ENCODE measurements at places on chromosomes 16 and 17.

- DNase-seq = no peak
Observed at GRCh38 chr17:19313746-19314651, 48.5 kb downstream of the B9D1 start.

GRCh38 chr17:31598399-31598782, 206.9 kb downstream of the RAB11FIP4 start:
- DNase-seq = no peak

DNA sequence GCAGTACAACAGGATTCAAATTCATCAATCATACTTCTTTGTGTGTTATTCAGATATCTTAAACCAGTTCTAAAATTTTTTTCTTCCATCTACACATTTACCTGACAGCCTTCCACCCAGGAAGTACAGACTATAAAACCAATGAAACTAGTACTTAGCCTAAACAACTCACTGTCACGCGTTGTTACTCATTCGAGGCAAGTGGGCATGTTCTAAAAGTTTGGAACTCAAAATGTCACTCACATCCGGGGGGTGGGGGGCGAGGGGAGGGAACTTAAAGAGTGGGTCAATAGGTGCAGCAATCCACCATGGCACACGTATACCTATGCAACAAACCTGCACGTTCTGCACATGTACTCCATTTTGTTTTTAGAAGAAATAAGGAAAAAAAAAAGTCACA, 90.4 kb upstream of the PLEKHM1 start:
- DNase-seq = no peak

GRCh38 chr17:7717756-7718350, 309 bp downstream of the DNAH2 start:
- no peak for DNase-seq

- no peak for DNase-seq
Observed at GRCh38 chr17:17783116-17783824, 53.5 kb downstream of the SREBF1 start.

- DNase-seq = no peak
Observed at GRCh38 chr17:27533874-27534815, 77.9 kb downstream of the KSR1 start.

- no peak for DNase-seq
Observed at GRCh38 chr17:31869031-31869430, 10.0 kb upstream of the COPRS start.

DNA sequence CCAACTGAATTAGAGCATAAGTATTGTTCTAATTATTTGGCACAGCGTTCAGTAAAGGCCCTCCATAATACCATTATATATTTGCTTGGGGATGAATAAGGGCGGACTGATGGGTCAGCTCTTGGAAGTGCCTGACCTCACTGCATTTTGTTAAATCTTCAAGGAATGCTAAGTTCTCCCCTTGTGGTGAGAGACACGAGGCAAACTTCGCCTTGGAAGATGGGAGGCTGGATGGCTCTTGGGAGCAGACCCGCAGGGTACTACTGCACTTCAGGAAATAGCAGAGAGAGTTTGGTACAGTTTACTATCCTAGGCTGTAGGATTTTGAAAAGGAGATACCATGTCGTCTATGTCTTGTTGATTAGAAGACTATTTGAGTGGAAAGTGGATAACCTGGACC, 87.0 kb upstream of the RPRML start:
- DNase-seq = no peak

DNA sequence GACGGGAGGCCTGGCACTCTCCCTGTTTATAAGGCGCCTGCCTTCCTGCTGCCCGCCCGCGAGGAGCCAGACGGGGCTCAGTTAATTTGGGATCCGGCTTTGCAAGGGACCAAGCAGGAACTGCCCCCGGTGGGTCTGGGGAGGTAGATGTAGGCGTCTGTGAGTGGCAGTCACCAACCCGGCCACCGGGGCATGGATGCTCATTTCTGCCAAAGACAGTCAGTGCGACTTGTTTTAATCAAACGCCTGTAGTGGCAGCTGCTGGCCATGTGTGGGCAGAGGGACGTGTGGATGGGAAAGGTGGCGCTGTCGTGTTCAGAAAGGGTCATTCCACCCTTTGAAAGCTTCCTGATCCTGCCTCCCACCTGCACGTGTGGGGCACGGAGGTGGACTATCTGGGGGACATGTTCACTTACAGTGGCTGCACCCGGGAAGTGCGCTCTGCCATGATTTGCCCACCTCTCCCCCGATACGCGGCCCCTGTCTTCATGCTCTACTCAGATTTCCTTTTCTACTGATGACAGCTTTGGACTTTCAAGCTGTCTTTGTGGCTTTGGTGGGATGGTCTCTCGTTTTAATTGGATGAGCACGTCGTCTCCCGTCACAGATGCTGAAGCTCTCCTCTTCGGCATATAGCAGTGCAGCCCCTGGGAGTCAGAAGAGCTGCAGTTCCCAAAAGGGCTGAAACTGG, 60.3 kb upstream of the CIBAR2 start:
- DNase-seq = no peak

DNA sequence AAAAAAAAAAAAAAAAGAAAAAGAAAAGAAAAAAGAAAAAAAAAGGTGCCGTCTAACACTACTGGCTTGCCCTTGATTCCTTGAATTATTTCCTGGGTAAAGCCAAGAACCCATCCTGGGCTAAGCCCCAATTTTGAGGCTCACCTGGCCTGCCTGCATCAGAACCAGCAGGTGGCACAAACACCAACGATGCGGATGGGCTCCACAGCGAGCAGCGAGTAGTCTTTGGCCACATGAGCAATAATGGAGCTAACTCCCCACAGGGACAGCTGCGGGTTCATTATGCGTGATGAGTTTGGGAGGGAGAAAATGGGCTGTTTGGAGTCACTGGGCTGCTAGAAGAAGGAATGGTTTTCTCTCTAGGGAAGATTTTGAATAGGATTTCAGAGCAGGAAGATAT, 91.1 kb downstream of the ASIC2 start:
- no peak for DNase-seq

DNA sequence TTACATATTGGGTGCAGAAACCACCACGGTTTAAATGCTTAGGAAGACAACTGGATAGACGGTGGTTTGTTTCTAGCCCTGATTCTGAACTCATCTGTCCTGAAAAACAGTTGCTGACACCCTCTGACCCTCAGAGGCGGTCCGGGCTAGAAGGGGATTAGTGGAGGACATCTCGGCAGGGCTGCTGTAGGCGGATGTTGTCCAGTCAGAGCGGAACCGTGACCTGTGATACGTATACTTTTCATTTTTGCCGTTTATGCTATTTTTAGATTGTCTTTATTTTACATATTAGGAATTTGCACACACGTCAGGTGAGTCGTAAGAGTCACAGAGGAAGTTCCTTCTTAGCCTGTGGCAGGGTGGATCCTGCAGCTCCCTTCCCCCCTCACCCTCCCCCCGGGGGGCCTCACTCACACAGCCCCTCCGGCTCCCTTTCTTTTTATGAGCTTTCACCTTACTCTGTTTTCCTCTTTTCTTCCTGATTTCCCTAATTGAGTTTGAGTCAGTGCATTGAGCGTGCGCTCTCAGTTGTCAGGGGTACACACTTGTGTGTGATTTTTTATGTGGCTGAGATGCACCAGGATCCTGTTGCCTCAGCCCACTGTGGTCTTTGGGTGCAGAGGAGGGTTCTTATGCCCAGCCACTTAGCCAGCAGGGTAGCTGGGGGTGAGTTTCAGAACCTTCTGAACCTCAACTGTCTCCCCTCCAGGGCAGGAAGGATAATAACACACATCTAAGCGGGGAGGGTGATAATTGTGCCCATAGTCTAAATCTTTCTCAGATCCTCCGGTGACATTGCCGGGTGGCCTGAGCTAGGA, 211.1 kb upstream of the CHMP6 start:
- DNase-seq = peak; percentile 13

- DNase-seq = no peak
Observed at GRCh38 chr16:78170494-78170933, 71.1 kb downstream of the WWOX start.

- DNase-seq = no peak
Observed at GRCh38 chr16:64865069-64865696, 256.7 kb downstream of the CDH11 start.

- no peak for DNase-seq
Observed at GRCh38 chr17:7241090-7241733, 1.0 kb downstream of the GABARAP start.

GRCh38 chr17:58532555-58532951, 18.1 kb upstream of the MTMR4 start:
- no peak for DNase-seq

- DNase-seq = no peak
Observed at GRCh38 chr17:74515941-74516340, 15.3 kb downstream of the CD300LB start.

GRCh38 chr16:7716660-7717550, 384.3 kb downstream of the RBFOX1 start:
- DNase-seq = no peak

- DNase-seq = no peak
Observed at GRCh38 chr17:30113213-30113612, 3.4 kb upstream of the NSRP1 start.

DNA sequence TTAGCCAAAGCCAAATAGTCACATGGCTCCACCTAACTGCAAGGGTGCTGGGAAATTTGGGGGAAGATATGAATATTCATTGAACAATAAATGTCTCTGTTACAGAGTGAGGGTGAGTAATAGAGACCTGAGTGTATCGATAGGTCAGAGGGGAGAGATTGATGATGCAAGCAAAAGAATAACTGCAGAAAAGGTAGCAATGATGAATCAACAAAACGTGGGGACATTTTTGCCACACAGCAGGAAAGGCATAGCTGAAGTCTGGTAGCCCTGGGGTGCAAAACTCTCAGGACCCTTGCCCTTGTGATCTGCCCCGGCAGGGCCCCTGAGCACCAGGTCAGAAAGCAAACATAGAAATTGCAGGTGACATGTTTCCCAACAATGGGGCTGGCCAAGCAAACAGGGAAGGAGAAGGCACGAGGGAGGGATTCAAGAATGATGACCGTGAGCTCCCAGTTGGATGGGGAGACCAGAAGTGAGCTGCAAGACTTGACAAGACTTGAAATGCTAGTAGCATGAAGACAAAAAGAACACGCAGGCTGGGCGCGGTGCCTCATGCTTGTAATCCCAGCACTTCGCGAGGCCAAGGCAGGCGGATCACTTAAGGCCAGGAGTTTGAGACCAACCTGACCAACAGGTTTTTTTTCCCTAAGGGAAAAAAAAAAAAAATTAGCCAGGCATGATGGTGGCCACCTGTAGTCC, 12.7 kb upstream of the HERPUD1 start:
- DNase-seq = no peak

- DNase-seq = peak; percentile 45
Observed at GRCh38 chr16:29816694-29817441, 916 bp downstream of the PAGR1 start.

- no peak for DNase-seq
Observed at GRCh38 chr16:84266451-84266850, 26.6 kb upstream of the KCNG4 start.

DNA sequence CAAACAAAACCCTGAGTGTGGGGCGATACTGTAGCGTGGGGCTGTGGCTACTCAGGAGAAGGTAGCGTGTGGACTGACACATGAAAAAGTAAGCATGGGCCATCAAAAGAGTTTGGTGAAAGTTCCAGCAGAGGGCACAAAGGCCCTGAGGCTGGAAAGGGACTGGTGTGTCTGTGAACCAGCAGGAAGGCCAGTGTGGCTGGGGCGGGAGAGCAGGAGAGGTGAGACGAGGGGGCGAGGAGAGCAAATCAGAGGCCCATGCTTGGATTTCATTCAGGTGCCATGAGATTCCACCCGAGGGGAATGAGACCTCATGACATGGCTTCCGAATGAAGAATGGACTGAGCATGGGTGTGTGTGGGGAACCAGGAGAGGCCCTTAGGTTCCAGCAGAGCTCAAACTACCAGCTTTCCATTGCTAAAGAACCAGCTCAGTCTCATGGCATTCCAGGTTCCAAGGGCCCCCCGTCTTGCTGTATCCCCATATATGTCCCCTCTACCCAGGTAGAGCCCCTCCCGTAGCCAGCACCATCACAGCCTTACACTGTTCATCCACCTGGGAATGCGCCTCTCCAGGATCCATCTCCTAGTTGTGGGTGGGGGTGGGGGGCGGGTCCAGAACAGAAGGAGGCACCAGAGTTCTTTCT, 31.1 kb downstream of the TRPV2 start:
- DNase-seq = no peak

DNA sequence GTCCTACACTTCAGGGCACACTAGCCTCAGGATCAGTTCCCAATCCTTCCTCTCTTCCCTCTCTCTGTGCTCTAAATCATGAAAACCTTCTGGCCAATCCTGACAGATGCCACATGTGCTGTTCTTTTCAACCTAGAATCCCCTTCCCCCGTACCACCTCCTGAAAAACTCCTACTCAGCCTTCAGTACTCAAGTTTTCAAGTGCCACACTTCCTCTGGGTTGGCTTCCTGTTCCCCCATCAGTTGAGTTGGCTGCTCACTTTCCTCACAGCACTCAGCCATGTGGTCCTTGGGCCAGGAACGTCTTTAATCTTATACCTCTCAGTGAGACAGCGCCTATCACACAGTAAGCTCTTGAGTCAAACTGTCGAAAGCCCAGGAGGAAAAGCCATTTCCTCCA, 3.3 kb downstream of the ASPHD1 start:
- no peak for DNase-seq

- no peak for DNase-seq
Observed at GRCh38 chr17:81601525-81602120, 35.3 kb downstream of the NPLOC4 start.

GRCh38 chr16:8720080-8720966, 45.9 kb downstream of the ABAT start:
- DNase-seq = no peak

- DNase-seq = no peak
Observed at GRCh38 chr16:55488306-55488705, 9.3 kb downstream of the MMP2 start.

GRCh38 chr16:64251742-64252141, 870.1 kb downstream of the CDH11 start:
- no peak for DNase-seq

DNA sequence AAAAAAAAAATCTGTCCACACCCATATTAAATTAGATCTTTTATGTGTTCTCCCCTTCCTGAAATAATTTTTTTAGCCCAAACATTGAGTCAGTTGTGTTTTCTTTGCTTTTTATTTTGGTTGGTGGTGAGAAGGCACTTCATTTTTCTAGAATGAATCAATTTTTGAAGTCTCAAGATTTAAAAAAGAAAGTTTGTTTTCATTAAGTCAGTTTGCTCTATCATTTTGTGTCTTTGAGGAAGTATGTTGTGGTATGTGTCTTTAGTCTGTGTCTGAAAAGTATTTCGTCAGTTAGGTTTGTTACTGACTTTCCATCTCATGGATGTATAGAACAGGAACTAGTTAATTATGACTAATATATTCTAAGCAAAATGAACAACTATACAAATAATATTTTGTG, 3.8 kb downstream of the IGF2BP1 start:
- DNase-seq = no peak

GRCh38 chr16:85709766-85710585, 21.2 kb upstream of the GINS2 start:
- no peak for DNase-seq

GRCh38 chr17:51763058-51763457, 395.5 kb downstream of the CA10 start:
- DNase-seq = no peak

DNA sequence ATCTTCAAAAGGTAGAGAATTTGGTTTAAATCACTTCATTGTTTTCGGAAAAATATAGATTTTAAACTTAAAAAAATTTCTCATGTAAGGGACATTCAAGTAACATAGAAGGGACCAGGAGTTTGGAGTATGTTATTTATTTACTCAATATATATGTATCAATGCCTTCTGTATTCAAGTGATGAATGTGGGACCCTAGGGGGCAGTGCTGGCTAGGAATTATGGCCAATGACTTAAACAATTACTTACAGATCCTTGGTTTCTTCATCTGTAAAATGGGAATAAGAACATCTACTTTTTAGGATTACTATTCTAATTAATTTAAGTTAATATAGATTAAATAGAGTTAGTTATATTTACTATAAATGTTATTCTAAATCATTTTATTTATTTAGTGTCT, 886.3 kb upstream of the RBFOX1 start:
- DNase-seq = no peak
